T-helper 1 cell (primary cell): ENCODE measurements at places on chromosomes 16 and 17.

- no peak for DNase-seq
Measured at GRCh38 chr17:42305543-42306384, 17.5 kb downstream of the STAT5A start.

DNA sequence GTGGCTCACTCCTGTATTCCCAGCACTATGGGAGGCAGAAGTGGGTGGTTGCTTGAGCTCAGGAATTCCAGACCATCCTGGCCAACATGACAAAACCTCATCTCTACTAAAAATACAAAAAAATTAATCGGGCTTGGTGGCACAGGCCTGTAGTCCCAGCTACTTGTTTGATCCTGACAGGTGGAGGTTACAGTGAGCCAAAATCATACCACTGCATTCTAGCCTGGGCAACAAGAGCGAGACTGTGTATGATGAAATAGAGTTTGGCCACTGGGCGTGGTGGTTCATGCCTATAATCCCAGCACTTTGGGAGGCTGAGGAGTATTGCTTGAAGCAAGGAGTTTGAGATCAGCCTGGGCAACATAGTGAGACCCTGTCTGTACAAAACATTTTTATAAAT lies 173.3 kb downstream of the TANC2 start:
- no peak for DNase-seq

- DNase-seq = no peak
Measured at GRCh38 chr17:17204635-17205231, 1.4 kb downstream of the PLD6 start.

DNA sequence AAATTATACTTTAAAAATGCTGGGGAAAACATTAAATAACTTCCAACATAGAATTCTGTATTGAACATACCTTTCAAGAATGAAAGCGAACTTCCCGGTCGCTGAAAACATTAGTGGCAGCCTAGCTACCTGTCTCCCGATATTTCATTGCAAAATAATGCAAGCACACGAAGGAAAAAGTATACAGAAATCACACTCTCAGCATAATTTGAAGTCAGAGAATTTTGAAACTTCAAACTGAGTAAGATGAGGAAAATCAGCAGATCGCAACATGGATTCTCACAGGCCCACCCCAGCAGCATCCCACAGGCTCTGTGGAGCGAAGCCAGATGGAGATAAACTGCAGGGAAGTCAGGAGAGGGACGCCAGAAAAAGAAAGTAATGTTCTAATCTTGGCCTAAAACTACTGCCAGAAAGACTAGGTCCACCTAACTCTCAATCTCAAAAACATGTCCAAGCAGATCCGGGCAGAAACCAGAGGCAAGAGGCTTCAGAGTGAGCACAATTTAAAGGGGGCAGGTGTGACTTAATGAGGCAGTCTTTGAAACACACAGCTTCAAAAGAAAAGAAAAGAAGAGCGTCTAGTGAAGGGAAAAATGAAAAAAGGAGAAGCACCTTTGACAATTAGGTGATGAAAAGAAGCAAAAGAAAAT lies 4.8 kb upstream of the GOSR1 start:
- no peak for DNase-seq

DNA sequence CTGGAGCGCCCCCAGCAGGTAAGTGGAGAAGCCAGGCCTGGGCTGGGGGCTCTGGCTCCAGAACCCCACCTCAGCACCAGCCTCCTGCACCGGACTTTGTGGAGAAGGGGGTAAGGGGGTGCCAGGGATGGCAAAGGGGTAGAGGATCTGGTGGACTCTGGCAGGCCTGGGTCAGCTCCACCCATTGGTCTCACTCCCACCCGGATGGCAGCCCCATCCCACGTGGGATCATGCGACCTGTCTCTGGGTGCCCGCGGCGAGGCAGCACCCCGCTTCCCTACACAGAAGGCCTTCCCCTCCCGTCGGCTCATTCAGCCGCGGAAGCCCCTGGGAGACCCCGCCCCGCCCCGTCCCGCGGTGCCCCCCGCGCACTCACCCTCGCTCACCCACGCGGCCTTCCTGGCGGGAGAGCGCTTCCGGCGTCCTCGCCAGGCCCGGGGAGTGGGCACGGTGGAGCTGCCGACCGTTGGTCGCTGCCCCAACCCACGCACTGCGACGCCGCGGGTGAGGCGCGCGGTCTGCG lies 498 bp upstream of the PLEKHG4 start:
- no peak for DNase-seq
